Left renal cortex interstitium (tissue), 4 donors: ENCODE measurements at places on chromosomes 16 and 17. TPM values are rescaled to one million over a fixed set of nuclear protein-coding genes. Genes with fewer than 3 reads are reported as not detected.

DNA sequence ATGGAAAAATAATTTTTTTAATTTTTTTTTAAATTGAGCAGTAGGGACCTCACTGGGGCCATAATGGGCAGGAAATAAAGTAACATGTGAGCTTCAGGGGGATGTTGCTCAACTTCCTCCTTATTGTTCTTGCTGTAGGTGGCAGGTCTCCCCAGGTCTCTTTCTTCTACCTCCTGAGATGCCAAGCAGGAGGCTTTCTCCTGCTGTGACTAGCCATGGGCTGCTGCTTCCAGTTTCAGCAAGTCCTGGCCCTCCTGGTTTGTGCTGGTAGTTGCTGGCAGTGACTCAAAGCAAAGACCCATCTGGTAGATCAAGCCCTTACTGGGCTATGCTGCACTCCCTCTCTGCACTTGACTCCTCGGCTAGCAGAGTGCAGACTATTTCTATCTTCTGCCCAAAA lies 2.3 kb downstream of the DPEP2NB start:
- DNase-seq, result no peak

GRCh38 chr16:56870276-56870888 lies 5.4 kb downstream of the SLC12A3 start:
- DNase-seq, result no peak

- no peak for DNase-seq
These were observed 5.0 kb downstream of the ABHD15 start for GRCh38 chr17:29561554-29562517.

DNA sequence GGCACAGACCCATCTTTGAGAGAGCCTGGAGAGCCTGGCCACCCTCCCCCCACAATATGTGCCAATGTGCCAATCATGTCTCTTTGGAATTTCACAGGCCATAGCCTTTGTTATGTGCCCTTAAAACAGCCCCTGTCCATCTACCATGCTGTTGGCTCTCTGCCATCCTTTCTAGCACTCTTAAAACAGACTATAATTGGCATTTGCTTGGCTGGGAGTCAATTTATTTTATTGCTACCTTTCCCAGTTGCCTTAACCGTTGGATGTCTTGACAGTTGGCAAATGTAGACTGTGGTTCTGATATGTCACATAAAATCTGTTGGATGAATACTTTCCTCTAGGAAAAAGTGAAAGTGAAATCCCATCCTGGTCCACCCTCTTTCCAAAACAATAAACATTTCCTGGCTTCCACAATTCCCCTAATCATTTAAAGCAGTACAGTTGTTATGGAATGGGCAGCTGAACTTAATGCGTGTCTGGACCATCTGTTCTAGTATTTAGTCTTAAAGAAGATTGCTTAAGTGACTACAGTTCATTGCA lies 394.0 kb downstream of the KCNJ2 start:
- DNase-seq, result no peak

DNA sequence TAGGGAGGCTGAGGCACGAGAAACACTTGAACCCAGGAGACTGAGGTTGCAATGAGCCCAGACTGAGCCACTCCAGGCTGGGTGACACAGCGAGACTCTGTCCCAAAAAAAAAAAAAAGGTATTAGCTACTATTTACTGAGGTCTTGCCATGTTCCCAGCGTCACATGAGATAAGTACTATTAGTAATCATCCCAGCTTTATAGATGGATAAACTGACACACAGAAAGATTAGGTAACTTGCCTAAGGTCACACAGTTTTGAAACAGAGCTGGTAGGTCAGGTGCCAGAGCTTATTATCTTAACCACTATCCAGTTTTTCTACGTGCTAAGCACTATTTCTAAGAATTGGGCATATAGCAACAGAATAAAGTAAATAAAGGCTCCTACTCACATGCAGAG lies 51.6 kb downstream of the TEX14 start:
- no peak for DNase-seq

DNA sequence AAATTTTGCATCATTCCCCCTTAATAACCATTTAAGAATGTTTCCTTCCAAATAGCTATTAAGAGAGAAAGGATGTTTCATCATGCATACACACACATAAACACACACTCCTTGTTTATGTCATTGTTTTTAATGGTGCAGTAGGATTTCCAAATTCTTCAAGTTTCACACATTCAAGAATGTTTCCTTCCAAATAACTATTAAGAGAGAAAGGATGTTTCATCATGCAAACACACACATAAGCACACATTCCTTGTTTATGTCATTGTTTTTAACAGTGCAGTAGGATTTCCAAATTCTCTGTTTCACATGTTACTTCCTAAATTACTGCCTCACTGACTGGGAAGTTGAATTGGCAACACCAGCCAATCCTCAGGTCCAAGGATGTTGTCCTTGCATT lies 7.8 kb downstream of the TOX3 start:
- no peak for DNase-seq

DNA sequence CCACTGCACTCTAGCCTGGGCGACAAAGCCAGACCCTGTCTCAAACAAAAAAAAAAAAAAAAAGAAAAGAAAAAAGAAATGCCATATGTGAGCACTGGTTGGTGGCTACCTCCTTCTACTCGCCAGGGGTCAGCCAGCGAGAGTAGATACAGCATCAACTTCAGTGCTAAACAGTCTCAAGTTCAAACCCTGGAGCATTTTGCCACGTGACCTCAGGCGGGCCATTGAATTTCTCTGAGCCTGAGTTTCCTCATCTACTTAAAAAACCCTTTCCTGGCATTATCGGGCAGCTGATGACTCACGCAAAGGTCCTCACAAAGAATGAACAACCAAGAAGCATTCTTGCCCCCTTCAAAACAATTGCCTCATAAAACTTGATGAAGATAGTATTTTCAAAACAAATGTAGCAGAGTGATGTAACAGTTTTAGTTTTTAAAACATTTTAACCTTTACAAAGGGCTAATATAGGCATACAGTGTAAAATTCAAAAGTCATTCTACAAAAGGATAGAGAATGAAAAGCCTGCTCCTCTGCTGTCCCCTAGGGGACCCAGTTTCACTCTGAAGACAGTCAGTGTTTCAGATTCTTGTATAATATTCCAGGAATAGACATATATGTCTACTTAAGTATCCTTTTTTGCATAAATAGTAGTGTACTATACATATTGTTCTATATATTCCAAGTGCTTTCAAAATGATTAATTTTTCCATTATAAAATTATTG lies 28.4 kb downstream of the DNAH2 start:
- DNase-seq, result no peak

Gene THRA
- polyA plus RNA-seq, result 58.5 TPM

DNA sequence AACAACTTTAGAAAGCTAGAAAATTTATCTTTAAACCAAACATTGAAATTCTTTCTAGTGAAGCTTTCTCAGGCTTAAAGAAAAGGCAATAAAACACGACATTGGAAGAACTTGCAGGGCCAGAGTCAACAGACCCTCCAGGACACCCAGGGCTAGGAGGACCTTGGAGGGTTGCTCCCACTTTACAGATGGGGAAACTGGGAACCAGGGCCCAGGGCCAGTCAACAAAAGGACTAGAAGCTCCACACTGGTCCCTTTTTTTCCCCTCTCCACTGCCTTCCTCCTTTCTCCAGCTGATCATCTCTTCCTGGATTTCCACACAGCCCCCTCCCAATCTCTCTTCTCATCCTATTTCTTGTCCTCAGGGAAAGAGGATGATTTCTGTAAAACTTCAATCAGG lies 307.7 kb upstream of the CDH5 start:
- DNase-seq, result no peak

GRCh38 chr16:27824786-27825185 lies 238.7 kb downstream of the GSG1L start:
- no peak for DNase-seq
